ENCODE measurements at places on chromosomes 12 and 14. TPM values are rescaled to one million over a fixed set of nuclear protein-coding genes. Genes with fewer than 3 reads are reported as not detected.

LRIG3 gene
- total RNA-seq: 11.5 TPM

MYF6 gene
- total RNA-seq: 29.3 TPM

PSMC1 gene
- 269 TPM for total RNA-seq

TUNAR gene
- total RNA-seq: not detected

CYP46A1 gene
- 0.38 TPM for total RNA-seq

SLC17A8 gene
- not detected for total RNA-seq

MANSC4 gene
- not detected for total RNA-seq

KRT75 gene
- not detected for total RNA-seq

BEST3 gene
- 1.0 TPM for total RNA-seq

AKAP3 gene
- total RNA-seq: 0.52 TPM

CALM1 gene
- 290 TPM for total RNA-seq

GTF2H3 gene
- total RNA-seq: 46.2 TPM

GPATCH2L gene
- 60.4 TPM for total RNA-seq

- DNase-seq: no peak
Measured at GRCh38 chr14:95320078-95320895, 579 bp upstream of the CLMN start.

DNA sequence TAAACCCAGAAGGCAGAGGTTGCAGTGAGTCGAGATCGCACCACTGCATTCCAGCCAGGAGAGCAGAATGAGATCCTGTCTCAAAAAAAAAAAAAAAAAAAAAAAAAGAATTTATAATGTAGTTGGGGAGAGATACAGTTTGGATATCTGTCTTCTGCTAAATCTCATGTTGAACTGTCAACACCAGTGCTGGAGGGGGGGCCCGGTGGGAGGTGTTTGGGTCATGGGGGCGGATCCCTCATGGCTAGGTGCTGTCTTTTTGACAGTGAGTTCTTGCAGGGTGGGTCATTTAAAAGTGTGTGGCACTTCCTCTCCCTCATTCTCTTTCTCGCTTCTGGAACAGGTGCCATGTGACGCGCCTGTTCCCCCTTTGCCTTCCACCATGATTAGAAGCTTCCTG lies 32.8 kb downstream of the CLIP1 start:
- DNase-seq: no peak

DNA sequence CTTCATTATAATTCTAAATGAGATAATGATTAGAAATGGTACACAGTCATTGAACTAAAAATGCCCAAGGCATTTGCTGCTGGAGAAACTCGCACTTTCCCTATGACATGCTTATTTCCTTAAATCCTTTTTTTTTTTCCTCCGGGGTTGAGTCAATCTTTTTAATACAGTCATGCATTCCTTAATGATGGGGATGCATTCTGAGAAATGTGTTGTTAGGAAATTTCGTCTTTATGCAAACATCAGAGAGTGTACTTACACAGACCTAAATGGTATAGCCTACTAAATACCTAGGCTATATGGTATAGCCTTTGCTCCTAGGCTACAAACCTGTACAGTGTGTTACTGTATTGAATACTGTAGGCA lies 29.8 kb upstream of the DACT1 start:
- DNase-seq: peak; percentile 19

- no peak for DNase-seq
Measured at GRCh38 chr14:61649283-61649682, 46.0 kb upstream of the HIF1A start.

DNA sequence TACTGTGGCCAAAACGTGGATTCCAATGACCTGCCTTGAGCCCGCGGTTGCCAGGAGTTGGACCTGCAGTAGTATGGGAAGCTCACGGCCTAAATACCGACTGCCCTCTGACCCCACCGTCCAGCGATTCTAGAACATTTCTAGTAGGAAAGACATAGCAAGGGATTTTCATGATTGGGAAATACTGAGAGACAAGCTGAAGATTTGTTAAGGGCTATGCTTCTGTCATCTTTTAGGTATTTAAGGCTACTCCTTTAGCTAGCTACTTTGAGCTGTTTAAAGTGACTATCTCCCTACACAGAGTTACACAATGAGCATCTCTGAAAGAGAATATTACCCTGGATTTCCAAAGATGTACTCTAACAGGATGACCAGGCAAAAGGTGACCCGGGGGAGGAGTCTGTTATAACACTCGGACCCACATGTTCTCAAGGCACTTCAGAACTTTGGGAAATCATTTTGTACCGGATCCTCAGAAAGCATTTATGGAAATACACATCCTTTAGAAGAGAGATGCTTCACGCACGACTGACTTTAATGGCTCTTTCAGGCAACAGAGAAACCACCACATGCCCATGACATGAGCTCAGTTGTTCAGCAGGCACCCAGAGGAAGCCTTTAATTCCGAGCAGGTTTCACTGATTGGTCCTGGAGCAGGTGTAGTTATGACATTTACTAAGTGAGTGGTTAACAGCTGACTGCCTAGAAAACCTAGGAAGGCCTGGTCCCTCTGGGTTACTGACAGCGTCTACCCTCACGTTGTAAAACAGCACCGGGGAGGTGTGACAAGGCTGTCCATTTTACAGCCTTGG lies 4.2 kb downstream of the BAG5 start:
- DNase-seq: no peak

DNA sequence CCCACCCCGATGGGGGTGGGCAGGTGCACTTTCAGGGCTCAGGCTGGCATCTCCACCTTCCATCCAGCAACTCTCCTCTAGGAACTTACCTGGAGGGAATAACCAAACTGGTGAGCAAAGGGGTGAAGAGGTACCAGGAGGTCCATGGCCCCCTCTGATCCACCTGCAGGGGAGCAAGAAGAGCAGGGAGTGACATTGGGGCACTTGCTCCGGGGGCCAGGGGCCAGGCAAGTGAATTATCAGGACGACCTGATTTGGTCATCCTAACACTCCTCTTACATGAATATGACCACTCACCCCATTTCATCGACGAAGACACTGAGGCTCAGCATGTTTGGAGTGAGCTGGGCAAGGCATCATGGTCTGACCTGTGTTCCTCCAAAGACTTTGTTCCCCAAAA lies 6.0 kb downstream of the DIO3 start:
- no peak for DNase-seq

DNA sequence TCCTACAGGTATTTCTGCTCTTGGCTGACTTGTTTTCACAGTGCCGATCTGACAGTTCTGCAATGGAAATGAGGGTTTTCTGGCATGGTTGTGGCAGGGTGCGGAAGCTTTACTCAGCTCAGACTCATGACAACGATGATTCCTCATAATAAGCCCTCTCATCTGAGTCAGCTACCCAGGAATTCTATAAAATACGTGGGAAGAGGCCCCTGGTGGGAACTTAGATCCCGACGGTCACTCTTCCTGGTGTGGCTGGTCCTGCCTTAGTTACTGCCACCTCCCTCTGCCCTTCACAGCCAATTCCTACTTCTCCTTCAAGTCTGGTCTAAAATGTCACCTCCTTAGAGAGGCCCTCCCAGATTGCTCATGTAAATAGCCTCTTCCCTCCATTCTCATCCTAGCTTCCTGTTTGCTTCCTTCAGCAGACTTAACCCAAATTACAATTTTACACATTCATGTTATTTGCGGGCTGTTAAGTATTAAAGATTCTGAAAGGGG lies 104.2 kb upstream of the MAP1LC3B2 start:
- DNase-seq: peak; percentile 90

GRCh38 chr14:60184905-60185555 lies 19.8 kb upstream of the DHRS7 start:
- DNase-seq: no peak

- no peak for DNase-seq
Measured at GRCh38 chr12:128388461-128389000, 121.6 kb downstream of the TMEM132C start.

- DNase-seq: peak; percentile 77
Measured at GRCh38 chr12:32399370-32400113, at the start of gene FGD4. Gene FGD4, plus strand, starts transcription at chr12:32399558.

DNA sequence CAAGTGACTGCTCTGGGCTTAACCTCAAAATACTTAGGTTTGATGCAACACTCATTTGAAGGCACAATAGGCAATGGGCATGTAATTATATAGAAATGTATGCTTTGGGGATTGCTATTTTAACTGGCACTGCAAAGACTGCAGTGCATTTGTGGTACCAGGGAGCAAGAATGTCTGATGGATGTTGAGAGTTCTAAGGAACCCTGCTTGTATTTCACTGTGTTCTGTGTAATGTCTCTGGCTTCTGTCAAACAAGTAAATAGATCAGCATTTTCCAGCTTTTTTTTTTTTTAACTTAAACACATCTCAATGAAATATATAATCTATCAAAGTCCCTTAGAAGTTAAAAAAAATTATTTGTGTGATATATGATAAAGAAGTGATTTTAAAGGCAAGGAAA lies 94.8 kb upstream of the ATP2B1 start:
- DNase-seq: no peak

GRCh38 chr12:126385785-126386184 lies 1320.5 kb downstream of the AACS start:
- peak; percentile 64 for DNase-seq

- DNase-seq: peak; percentile 49
Measured at GRCh38 chr12:54933376-54933775, 51.2 kb downstream of the TESPA1 start.

GRCh38 chr12:67892259-67893021 lies 96.8 kb upstream of the IFNG-AS1 start:
- no peak for DNase-seq

- DNase-seq: peak; percentile 97
Measured at GRCh38 chr14:75147423-75148071, 20.7 kb upstream of the NEK9 start.

DNA sequence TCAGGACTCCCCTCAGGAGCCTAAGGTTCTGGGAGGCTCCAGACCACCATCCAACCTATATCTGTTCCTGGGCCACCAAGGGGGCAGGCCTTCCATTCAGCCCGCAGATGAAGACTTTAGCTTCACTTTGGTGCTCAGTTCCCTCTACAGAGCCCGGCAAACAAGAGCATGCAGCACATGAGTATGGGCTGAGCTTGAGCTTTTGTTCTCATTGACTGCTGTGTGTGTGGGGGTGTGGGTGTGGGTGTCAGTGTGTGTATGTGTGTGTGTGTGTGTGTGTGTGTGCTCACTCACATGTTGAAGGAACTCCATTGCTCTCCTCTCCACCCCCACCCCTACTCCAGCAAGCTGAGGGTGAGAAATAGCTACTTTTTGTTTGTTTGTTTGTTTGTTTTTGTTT lies 219.1 kb downstream of the ZFP36L1 start:
- no peak for DNase-seq

DNA sequence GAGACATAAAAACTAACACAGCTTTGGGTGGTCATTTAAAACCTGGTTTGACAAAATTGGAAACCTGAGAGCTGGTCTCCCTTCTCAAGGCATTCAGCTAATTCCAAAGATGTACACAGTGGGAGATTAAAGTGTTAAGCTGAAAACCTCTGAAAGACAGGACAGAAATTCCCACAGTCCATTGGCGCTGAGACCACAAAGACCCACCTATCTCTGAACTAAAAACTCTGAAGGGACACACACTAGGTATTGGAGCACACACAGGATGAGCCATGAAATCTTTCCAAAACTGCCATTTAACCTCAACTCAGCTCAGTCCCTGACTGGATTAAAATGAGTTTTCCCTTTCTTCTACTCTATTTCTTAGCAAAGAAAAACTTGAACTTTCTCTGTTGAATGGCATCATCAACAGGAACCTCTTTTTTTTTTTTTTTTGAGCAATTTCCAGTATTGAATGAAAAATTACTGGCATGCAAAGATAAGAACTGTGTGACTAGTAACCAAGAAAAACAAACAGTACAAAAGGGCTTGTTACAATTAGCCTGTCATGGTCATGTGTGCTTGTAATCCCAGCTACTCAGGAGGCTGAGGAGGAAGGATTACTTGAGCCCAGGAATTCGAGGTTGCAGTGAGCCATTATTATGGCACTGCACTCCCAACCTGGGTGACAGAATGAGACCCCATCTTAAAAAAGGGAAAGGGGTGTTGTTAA lies 82.4 kb downstream of the IPO8 start:
- peak; percentile 19 for DNase-seq

DNA sequence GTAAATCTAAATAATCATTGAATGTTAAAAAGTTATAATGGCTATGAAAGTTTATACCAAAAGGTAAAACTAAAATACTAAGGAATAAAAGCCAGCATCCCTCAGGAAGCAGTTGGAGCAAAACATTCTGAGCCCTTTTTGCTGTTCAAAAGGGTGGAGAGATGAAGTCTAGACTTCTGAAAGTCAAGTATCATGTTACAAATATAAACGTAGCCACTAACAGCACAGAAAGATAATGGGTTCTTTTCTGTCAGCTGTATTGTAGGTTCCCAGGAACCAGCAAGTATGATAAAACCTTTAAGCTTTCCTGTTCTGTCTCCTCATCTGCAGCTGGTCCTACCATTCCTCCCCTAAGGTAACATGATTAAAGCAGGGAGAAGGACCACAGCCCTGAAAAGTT lies 16.4 kb upstream of the PLD4 start:
- no peak for DNase-seq

- DNase-seq: no peak
Measured at GRCh38 chr12:33589576-33590114, 150.0 kb upstream of the SYT10 start.

DNA sequence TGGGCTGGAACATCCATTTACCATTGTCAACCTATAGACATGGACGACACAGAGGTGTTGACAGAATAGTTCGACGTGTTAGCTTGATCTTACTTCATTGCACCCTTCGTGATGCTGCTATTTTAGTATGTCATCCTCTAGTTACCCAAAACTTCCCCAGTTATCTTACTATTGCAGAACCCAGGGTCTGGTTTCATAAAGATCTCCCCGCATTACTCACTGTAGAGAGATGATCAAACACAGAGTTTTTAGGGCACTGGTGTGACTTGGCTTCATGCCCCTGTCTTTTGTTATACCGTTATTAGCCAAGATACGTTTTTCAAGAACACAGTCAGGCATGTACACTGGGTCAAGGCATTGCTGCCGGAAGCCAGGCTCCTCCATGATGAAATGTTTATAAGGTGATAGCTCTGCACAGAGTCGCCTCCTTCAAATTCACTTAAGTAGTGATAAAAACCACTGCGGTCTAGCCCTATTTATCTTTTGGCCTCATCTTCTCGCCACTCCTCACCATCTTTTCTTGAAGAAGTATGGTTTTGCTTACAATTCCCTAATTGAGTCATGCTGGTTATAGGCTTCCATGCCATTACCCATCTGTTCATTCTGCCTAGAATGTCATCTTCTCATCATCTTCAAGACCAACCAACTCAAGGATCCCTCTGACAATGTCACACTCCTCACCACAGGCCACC lies 1127.9 kb downstream of the VRK1 start:
- DNase-seq: no peak

DNA sequence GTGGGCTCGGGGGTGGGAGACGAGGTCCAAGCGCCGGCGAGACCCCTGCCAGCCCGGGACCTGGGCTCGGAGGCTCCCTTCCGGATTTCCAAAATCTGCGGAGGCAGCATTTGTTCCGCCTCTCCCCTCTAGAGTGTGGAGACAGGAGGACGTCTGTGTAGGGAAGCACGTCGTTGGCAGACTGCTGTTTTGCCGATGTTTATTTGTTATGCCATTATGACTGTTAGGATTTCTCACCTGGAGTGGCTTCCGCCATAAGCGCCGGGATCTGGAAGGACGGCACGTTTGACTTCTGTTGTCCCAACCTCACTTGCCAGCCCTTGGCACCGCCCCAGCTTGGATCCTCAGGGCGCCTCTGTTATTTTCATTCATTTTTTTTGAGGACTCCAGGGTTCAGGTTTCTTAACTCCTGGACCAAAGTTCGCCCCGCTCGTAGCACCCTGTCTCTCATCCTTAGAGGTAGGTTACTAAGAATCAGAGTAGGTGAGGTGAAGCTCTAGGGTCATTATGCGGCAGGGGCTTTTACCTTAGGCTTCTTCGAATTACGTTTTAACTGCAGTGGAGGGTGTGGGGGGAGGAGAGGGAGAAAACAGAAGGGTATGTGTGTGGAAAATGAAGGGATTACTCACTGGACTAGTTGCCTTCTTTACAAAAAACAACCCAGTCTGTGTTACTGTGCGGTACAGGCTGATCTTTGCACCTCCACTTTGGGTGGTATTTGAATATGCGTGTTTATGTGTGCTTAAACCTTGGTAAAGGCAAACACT lies 547 bp upstream of the PYGL start:
- DNase-seq: peak; percentile 62

Measured in LHCN-M2 (cell line).